Stimulated activated CD8-positive, alpha-beta memory T cell treated with anti-CD3 and anti-CD28 coated beads, Interleukin-4, amount 100 ng/mL, for 48 hours (primary cell): ENCODE measurements at places on chromosomes 2 and 18.

DNA sequence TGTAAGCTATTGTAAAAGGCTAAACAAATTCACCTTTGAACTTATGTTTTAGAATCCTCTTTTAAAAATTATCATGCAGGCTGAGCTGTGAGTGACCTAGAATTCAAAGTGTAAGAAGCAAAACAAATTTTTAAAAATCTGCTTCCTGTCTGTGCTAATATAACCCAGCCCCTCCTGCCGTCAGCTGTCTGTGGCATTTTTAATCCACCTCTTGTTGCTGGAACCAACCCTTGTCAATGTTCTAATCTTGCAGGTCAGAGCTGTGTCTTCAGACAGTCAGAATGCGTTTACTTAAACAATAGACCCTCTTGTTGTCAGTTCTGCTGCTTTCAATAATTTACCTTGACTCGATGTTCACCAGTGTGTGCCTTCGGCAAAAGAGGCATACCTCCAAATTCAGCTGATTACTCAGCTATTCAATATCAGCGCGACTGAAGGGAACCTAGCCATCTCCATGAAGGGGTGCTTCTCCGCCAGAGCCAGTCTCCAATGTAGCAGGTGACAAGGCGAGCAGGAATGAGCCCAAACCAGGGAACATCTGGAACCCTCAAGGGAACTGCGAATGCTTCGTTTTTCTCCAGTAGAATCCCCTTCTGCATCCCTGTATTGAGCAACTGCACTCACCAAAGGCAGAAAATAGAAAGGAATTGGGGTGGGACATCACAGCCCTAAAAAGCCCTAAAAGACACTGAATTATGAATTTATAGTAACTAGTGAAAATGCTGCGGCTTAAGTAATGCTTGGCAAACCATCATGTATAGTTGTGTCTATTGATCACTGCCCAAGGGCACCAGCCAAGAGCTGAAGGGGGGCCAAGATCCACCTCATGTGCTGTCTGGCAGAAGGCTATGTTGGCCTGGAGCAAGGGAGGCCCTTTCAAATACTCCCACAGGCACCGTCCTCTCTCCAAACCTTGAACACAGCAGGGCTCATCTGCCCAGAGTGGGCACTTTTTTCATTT lies 62.5 kb downstream of the LYPD6B start:
- no peak for DNase-seq

GRCh38 chr2:239400596-239401066 lies at the start of gene HDAC4:
TSS of gene HDAC4 (minus strand) at chr2:239401020. CDS start at chr2:239352699, 48,321 bp downstream.
- no peak for DNase-seq

DNA sequence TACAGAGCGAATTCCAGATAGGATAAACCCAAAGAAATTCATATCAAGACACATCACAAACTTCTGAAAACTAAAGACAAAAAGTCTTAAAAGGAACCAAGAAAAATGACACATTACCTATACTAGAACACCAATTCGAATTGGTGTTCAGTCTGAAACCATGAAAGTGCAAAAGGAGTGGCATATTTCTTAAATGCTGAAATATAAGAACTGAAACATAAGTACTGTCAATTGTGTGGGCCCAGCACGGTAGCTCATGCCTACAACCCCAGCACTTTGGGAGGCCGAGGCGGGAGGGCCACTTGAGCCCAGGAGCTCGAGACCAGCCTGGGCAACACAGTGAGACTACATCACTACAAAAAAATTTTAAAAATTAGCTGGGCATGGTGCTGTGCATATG lies 43.4 kb downstream of the TMEM131 start:
- no peak for DNase-seq

DNA sequence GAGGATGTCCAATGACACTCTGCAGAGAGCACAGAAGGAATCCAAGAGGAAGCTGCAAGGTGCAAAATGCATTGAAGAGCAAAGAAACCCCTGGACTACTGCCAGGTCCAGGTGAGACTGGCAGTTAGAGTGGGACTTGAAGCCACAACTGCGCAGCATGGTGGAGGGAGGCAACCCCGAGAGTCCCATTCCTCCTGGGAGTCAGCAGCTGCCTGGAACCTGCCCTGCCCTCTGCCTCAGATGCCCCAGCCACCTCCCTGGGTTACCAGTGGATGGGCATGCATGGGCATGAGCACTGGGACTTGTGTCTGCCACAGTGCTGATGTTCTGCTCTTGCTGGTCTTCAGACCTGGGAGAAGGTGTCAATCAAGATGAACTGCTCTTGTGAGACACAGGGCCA lies 43.2 kb downstream of the ANKMY1 start:
- DNase-seq: peak; percentile 22

GRCh38 chr2:127016329-127016728 lies 90.6 kb downstream of the BIN1 start:
- DNase-seq: no peak

GRCh38 chr2:23940718-23941620 lies 706 bp downstream of the UBXN2A start:
- DNase-seq: peak; percentile 57

DNA sequence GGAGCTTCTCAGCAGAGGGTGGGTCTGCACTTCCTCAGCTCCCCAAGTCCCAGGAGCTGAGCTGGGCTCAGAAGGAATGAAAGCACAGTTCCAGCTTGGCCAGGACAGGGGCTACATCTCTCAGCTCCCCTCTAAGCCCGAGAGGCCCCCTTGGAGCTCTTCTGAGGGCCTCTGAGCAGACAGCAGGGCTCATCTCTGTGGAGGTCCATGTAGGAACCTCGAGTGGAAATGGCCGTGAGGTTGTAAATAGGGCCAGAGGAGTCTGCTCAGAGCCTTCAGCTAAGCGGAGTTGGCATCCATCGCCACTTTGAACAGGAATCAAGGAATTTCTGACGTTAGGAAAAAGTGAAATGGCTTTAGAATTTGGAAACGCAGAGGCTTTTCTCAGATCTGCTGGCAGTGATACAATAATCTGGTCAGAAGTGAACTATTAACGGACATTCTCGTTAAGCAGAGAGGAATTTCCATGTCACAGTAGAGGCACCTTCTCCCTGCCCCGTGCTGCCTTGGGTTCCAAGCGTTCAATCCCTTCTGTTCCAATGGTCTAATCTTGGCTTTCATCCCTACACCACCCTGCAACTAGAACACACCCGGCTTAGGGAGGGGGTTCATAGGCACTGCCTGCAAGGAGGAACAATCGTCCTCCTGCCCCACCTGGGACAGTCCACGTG lies 213.9 kb downstream of the NDUFA10 start:
- DNase-seq: no peak
